ENCODE measurements at places on chromosomes 2 and 18. TPM values are rescaled to one million over a fixed set of nuclear protein-coding genes. Genes with fewer than 3 reads are reported as not detected.
A peak's percentile ranks its signal among the peaks of the same experiment; 100 is the strongest.

GRCh38 chr2:238570926-238571325 lies 144.2 kb downstream of the ASB1 start:
- no peak for DNase-seq

DNA sequence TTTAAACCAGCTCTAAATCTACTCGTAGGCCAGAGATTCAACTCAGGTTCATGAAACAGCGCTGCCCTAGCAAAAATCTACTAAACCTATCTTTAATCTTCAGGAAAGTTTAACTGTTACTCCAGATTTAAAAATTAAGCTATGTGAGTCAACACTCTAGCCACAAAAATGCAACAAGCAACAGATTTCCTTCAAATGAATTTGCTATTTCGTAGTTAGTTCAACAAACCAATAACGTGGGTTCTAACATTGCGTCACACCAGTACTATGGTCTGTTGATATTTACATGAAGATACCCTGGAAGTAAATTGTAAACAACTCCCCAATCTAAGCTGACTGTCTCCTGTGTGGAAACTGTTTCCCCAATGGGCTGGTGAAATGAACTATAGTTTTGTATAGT lies 71.2 kb downstream of the FIGN start:
- DNase-seq, result no peak

DNA sequence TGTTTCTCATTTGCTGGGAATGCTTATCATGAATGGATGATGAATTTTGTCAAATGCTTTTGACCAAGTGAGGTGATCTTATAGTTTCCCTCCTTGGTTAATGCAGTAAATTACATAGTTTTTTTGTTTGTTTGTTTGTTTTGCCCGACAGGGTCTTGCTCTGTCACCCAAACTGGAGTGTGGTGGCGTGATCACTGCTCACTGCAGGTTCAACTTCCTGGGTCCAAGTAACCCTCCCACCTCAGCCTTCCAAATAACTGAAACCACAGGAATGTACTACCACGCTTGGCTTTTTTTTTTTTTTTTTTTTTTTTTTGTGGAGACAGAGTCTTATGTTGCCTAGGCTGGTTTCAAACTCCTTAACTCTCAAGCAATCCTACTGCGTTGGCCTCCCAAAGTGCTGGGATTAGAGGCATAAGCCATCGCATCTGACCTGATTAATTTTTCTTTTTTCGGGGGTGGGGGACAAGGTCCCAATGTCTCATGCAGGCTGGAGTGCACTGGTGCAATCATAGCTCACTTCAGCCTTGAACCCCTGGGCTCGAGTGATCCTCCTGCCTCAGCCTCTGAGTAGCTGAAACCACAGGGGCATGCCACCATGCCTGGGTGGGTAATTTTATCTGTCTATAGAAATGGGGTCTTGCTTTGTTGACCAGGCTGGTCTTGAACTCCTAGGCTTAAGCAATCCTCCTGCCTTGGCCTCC lies 48.6 kb downstream of the SMAD2 start:
- no peak for DNase-seq

DNA sequence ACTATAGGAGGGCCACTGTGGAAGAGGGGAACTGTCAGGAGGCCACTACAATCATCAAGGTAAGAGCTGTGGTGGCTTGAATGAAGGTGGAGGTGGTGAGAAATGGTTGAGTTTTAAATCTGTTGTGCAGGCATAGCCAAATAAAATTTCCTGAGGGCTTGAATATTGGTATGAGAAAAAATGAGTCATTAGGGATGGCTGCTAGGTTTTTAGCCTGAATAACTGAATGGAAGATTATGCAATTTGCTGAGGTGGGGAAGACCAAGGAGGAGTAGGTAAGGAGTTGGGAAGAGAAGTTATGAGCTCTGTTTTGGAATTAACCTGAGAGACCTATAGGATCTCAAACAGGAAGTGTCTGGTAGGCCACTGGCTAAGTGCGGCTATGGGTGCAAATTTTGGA lies 84.0 kb downstream of the KLHL14 start:
- DNase-seq, result no peak

GRCh38 chr18:46601141-46601805 lies 55.7 kb downstream of the LOXHD1 start:
- no peak for DNase-seq

GRCh38 chr2:161090411-161090810 lies 69.8 kb upstream of the TANK start:
- DNase-seq, result no peak

GRCh38 chr2:229749779-229750178 lies 35.4 kb upstream of the DNER start:
- no peak for DNase-seq

RPS27A gene
- 1,505 TPM for total RNA-seq

POTEI gene
- total RNA-seq, result 3.2 TPM

- no peak for DNase-seq
Measured at GRCh38 chr2:37563375-37564015, 107.9 kb downstream of the CDC42EP3 start.

- DNase-seq, result peak; percentile 56
Measured at GRCh38 chr18:78875016-78875777, 104.4 kb upstream of the SALL3 start.

DNA sequence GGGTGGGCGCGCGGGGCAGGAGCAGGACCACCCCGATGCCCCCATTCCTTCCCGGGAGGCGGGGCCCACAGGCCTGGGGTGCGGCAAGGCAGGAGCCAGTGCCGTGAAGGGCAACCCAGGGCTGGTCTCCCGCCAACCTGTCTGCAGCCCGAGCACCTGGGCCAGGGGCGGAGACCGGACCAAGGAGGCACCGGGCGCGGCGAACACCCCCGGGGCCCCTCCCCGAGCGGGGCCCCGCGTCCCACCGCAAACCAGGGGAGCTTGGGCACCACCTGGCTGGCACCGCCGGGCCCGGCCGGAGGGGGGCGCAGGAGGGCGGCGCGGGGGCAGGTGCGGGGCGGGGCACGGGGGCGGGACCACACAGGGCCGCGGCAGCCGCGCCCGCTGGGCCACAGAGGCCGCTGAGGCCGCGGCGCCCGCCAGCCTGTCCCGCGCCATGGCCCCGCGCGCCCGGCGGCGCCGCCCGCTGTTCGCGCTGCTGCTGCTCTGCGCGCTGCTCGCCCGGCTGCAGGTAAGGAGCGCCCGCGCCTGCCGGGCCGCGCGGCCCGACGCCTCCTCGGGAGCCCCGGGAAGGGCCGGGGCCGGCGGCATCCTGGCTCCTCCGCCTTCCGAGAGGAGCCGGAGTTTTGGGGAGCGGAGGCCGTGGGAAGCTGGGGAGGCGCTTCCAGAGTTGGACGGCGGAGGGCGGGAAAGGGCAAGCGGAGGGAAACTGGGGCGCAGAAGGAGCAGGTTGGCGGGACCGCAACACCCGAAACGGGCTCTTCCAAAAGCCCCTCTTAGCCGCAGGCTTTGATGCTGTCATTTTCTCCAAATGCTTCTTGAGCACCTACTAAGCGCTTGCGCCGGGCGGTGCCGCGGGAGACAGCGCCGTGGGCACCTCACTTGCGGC lies at the start of gene TNFRSF11A:
TSS of gene TNFRSF11A (plus strand) at position 394 of the 889 bp plus-strand sequence. CDS start at position 437, 43 bp downstream.
- DNase-seq, result no peak

DNA sequence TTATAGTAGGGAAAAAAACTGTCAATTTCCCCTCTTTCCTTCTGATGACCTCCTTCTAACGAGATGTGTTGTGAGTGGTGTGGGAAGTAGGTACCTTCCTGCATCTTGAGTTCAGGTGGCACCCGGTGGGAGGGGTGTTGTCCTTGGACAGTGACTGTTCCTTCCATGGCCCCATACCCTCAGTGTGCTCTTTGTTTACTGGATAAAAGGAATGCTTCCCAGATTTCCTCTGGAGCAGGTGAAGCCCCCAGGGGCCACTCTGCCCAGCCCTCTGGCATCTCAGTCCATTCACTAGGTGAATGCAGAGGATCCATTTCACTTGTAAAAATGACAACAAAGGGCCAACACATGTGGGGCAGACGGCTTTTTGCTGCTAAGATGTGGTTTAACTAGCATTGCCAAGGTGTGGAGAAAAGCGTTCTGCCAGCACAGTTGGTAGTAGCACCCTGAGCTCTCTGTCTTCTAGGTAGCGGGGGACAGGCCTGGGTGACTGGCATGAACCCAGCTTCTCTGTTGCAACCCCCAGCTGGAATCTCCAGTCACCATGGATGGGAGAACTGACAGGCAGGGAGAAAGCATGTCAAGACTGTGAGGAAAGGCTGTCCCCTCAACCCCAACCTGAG lies 6.9 kb downstream of the GDF7 start:
- DNase-seq, result no peak

DNA sequence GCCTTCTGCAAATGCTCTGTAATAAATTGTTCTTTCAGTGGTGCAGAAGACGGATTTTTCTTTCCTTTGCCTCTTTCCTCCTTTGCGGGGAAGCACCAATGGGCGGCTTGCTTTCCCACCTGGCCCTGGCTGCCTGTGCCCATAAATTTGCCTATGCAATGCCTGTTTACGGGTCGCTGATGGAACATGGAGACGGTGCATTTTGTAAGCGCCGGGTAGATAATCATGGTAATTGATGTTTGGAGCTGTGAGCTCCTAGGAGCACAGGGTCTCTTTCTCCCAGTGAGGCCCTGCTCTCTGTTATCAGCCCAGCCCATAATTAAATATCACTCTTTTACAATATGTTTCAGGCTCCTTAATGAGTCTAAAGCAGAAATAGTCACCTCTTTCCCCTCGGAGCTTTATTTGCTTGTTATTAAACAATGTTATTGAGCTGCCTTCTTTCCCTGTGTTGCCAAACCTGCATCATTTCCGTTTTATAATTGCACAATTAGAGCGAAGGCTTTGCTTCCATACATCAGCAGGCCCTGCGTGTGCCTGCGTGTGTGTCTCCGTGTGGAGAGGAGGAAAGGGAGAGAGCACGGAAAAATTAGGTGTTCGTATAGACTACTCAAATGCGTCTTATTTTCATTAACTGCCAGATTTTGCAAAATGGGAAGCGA lies 437.4 kb upstream of the POU3F3 start:
- DNase-seq, result no peak

DNA sequence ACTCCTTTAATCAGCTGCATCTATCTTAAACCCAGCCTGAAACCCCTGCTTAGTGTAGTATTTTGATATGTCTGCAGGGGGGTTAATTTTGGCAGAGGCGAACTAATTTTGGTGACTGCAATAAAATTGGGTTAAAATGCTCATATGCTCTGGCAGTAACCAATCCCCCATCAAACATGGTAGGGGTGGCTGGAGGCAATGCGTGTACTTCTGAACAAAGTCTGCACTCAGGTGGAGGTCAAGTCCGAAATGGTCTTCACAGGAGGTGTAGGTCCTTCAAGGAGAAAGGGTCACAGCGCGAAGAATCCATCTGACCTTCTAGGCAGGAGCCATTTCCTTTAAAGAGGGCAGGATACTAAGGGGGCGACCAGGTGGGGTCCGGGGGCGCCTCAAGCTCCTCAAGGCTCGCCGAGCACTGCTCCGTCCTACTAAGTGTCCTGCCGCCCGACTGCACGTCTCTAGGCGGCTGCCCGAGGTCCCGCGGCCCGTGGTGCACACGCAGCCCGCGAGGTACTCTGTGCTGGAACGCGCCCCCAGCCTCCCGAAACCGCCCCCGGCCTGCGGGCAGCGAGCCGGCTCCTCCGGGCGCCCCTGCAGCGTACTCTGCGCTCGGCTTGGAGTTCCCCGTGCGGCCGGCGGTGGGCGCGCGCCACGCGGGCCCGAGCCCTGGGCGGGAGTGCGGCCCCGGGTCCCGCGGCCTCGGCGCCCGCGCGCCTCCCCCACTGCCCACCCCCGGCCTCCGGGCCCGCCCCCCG lies 1.7 kb upstream of the LDLRAD4 start:
- DNase-seq, result no peak

GRCh38 chr18:35134791-35135531 lies 93.7 kb downstream of the MAPRE2 start:
- no peak for DNase-seq

DNA sequence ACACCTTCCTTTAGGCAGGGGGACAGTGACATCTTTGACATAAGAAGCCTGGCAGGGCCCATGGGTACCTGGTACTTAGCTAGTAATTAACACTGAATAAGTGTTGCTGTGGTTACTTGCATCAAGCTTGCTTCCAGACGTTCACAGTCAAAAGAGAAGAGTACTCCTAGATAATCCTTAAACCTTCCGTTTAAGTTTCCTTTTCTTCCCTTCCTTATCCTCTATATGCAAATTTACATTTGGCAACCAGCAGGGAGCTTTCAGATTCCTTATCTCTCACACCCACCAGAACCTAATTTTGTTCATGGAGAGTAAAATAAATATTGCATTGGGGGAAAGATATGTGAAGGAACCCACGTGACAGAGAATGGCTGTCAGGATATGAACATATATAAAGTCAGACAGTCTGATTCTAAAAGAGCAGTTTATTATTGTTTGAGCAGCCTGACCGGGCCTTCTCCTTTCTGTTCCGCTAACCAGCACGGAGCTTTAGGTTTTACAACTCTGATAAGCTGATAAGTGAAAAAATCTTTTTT lies 7.8 kb upstream of the RAB31 start:
- DNase-seq, result peak; percentile 34

GRCh38 chr2:211228559-211228958 lies 672.2 kb downstream of the CPS1 start:
- no peak for DNase-seq

RGPD8 gene
- total RNA-seq, result 8.7 TPM

- no peak for DNase-seq
Measured at GRCh38 chr18:60411715-60412114, 39.1 kb upstream of the MC4R start.

CDH2 gene
- 205 TPM for total RNA-seq

DNA sequence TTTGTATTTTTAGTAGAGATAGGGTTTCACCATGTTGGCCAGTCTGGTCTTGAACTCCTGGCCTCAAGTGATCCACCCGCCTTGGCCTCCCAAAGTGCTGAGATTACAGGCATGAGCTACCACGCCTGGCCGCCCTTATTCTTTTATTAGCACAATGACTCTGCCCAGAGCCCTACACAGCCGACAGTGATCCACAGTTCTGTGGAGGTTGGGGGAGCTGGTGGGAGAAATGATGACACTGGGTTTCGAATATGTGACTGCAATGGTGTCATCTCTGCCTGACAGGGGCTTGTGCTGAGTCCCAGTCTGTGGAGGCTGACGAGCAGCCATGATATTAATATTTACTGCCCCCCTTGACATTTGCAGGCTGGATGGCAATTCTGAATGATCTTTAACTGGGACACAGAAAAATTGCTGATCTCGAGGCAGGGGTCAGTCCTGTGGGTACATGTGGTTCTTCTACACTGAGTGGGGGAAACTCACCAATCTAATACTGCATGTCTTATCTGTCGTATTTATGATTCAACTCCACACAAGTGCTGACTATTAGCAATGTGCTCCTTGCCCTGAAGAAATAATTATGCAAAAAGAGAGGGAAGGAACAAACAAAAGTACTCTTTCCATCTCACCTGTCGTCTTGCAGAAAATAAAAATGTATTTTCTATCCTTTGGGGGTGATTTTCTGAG lies 6.3 kb upstream of the CTAGE1 start:
- no peak for DNase-seq

GRCh38 chr18:62832282-62832681 lies 116.9 kb downstream of the PHLPP1 start:
- no peak for DNase-seq

DNA sequence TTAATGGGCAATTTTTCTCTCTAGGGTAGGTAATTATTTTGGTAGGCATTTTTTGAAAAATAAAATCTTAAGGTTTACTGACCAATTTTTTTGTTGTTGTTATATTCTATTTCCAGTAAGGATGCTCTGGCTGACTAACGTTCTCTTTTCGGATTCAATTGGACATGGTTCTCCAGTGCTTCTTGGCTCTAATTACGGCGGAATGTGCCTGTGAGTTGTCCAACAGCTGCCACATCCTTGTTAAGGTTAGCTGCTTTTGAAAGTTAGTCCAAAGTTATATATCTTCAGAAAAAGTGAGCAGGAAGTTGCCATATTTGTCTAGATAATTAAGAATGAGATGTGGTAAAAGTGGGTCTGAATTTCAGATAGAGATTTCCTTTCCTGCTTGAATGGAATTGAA lies 45.8 kb upstream of the SMIM21 start:
- DNase-seq, result no peak

GRCh38 chr2:145811276-145812164 lies 1291.6 kb upstream of the ZEB2 start:
- no peak for DNase-seq

GRCh38 chr2:56288838-56289580 lies 105.2 kb downstream of the CCDC85A start:
- DNase-seq, result no peak

Measured in right atrium auricular region (tissue), 2 donors.